Stimulated activated CD4-positive, alpha-beta T cell treated with anti-CD3 and anti-CD28 coated beads, Interleukin-12 subunit alpha, Interleukin-12 subunit beta, amount 100 ng/mL, for 24 hours (primary cell): ENCODE measurements at places on chromosomes 13 and 19.

- no peak for DNase-seq
Observed at GRCh38 chr13:48843630-48844380, 131.9 kb upstream of the FNDC3A start.

DNA sequence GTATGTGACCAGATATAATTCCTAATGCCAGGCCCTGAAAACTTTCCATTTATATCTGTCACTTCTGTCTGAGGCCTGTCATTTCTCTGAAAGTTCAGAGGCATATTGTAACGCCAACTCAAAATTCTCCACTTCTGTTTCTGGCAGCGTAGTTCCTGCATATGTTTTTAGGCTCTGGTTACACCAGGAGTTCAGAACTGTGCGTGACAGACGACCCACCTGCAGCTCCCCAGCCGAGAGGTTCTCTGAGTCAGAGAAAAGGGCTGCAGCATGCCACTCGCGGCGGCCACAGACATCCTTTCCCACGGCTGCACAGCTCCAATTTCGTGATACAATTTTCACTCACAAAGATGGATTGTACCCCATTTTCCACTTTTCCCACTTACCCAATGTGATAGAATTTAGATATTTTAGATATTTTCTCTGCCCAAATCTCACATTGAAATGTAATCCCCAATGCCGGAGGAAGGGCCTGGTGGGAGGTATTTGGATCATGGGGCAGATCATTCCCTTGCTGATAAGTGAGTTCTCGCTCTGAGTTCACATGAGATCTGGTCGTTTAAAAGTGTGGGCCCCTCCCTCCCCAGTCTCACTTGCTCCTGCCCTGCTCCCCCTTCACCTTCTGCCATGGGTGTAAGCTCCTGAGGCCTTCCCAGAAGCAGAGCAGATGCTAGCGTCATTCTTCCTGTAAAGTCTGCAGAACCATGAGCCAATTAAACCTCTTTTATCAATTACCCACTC is 308.1 kb downstream of the LIG4 start:
- DNase-seq = no peak

- DNase-seq = no peak
Observed at GRCh38 chr13:55245005-55245644, 1895.6 kb upstream of the PRR20A start.

DNA sequence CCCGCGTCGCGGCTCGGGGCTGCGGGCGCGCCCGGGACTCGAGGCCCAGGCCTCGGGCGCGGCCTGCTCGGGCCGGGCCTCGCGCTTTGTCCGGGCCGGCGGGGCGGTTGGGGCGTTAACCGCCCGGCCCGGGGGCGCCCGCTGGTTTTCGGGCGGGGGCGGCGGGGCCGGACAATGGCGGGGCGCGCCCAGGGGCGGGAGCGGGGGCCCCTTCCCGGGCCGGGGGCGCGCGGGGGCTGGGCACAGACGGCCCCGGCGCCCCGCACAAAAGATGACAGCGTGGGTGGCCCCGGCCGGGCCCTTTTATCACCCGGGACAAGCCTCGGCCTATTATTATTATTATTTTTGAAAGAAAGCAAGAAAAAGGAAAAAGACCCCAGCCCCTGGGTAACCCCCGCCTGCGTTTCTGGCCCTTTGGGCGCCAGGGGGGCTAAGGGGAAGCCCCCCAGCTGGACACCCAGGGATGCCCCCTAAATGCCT is 419 bp downstream of the KDM4B start:
- DNase-seq = no peak
